ENCODE measurements at places on chromosomes 16 and 17. TPM values are rescaled to one million over a fixed set of nuclear protein-coding genes. Genes with fewer than 3 reads are reported as not detected.

DNA sequence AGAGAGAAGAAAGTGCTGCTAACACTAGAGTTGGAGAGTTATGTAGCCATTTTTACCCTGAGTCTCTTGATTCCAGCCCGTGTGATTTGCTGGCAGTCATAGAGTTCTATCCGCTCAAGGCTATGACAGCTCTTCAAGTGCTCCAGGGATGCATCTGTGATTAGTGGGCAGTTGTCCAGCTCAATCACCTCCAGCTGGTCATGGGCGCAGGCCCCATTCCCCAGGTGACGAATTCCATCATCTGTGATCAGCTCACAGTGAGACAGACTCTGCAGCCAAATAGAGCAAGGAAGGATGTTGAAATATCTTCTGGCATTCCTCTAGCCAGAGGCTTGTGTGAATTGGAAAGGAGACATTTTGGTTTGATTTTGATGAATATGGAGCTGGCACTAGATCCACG is 38.4 kb upstream of the STAC2 start:
- no peak for DNase-seq

- no peak for DNase-seq
Observed at GRCh38 chr16:14609716-14610115, 20.3 kb downstream of the PARN start.

GRCh38 chr17:69518951-69519350 is 104.5 kb downstream of the MAP2K6 start:
- DNase-seq: no peak

Gene SULT1A4
- total RNA-seq: 5.2 TPM

Gene GAST
- total RNA-seq: not detected

Gene CLEC10A
- not detected for total RNA-seq

Data from natural killer cell treated with Interleukin-12 subunit alpha and Interleukin-12 subunit beta and Interleukin-15 and Interleukin-18, amount 100 ng/mL, for 72 hours (primary cell).